ENCODE measurements at places on chromosomes 6 and 20. TPM values are rescaled to one million over a fixed set of nuclear protein-coding genes. Genes with fewer than 3 reads are reported as not detected.

DNA sequence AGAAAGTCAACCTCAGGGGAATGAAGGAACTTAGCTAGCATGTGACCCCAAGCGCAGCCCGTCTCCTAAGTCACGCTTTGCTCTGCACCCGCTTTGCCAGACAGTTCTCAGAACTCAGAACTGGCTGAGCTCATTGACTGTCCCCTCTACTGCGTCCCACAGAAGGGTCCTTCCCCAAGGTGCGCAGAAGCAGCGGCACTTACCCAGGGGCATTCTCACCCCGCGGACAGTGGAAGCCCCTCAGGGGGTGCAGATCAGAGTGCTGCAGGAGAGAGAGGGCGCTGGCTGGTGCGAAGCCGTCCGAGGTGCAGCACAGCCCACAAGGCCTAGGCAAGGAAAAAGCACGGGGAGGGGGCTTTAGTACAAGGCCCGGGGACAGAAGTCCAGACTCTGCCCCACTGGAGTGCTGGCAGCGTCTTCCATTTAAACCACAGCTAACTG, 807 bp downstream of the SNHG17 start:
- no peak for DNase-seq

- no peak for DNase-seq
Measured at GRCh38 chr6:73644941-73645591, 8.7 kb downstream of the SLC17A5 start.

DNA sequence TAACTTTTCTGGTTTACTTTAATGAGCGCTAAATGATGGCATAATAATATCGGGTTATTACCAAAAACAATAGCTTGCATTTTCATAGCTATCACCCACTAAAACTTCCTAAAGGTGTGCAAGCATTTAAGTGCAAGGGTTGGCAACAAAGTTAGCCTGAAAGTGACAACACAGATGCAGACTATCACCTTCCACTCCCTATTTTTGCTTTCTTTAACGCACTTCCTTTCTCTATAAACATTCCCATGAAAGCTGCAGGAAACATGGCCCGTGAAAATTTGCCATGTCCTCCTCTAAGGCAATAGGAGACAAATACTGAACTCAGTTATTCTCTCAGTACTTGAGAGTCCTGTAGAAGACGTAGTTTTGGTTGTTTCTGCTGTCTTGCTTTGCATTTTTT, 2.7 kb downstream of the MYCT1 start:
- DNase-seq: no peak

DNA sequence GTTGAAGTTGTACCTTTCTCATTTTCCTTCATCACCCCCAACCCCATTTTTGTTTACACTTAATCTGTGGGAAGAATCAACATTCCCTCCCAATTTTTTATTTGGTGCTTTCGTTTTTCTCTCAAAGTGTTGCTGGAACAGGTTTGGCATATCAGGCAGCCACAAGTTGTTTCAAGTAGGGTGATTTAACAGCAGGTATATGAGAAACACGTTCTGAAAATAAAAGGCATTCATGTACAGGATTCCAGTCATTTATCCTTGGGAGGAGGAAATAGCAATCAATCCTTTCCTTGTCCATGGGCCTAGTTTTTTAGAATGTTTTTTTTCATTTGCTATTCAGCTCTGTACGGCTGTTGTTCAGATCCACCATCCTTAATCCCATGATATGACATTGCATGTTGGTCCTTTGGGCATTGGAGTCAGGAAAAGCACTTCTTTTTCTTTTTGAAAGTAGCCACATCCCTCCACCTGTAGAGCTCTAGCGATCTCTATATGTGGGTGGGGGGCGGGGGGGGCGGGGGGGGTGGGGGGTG, 120.2 kb downstream of the JARID2 start:
- DNase-seq: no peak

GRCh38 chr6:109671733-109672132, 19.3 kb downstream of the AK9 start:
- no peak for DNase-seq

- no peak for DNase-seq
Measured at GRCh38 chr20:24968278-24968800, 19.3 kb downstream of the CST7 start.

GRCh38 chr6:15352845-15353244, 107.0 kb downstream of the JARID2 start:
- DNase-seq: no peak

- DNase-seq: no peak
Measured at GRCh38 chr6:21710216-21710615, 116.7 kb downstream of the SOX4 start.

DNA sequence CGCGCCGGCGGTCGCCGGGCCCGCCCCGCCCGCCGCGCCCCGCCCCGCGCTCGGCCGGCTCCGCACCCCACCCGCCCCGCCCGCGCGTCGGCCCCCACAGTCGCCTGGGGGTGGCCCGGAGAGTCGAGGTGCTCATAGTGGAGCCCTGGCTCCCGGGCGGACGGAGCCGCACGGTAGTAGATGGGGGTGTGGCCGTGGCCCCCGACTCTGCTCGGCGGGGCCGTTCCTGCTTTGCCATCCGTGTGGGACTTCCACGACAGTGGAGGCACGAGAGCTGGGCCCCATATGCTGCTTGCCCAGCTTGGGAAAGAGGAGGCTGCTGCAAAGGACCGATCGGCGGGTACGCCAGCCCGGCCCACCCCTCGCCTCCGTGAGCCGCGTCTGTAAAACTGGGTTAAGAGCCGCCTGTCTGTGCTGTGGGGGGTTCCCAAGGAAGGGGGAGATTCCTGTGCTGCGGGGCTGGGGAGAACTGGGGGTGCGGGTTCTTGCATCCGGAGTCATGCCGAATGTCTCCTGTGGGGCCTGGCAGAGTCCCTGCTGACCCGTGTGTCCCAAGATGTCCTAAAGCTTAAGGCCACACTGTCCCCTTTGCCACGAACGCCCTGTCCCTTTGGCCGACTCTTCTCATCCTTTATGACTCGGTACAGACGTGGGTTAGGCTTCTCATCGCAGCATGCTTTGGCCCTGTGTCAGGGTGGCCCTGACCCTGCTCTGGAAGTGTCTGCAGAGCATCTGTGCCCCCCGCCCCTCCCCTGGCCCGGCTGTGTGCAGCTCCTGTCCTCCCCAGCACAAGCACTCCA, at the start of gene OPRL1:
OPRL1 (plus strand) TSS at position 70 of the 800 bp plus-strand sequence. CDS start 12,639 bp downstream, outside the sequence.
- no peak for DNase-seq

DNA sequence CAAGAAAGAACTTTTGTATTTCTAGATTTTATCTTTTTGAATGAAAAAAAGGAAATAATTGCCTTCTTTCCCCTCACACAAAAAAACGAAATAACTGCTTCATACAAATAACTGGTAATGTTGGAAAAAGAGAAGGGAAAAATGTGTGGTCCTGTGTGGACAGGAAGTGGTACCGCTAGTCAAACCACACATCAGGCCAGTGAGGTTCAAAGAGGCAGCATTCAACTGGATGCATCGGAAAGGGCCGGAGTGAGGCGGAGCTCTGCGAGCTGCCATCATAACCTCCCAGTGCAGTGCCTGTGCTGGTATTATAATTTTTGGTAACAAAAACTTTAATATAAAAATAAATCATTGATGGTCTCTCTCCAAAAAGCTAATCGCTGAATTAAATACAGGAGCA, 111.2 kb downstream of the IRF4 start:
- no peak for DNase-seq

DNA sequence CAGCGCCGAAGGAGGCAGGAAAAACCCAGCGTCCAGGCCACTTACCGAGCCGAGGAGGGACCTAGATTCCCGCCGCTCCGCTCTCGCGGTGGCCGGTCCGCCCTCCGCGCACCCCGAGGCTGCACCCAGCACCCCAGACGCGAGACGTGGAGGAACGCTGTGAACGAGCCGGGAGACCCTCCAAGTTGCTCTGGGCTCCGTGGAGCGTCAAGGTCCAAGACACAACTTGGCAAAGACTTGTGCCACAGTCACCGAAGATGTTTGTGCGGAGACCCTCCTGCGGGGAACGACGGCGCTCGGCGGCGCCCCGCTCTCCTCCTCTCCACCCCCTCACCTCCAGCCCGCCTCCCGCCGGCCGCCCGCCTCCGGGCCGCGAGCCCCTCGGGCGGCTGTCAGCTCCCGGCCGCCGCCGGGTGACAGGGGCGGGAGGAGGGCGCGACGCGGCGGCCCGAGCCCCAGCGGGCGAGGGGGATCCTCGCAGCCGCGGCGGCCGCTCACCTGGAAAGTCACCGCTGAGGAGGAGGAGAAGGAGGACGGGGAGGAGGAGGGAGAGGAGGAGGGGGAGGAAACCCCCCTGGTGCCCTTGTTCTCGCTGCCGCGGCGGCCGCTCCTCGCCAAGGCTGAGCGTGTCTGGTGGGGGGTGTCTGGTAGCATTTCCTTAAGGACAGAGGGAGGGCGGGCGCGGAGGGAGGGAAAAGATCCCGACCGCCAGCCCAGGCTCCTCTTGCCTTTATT, 637 bp upstream of the HIVEP2 start:
- no peak for DNase-seq

DNA sequence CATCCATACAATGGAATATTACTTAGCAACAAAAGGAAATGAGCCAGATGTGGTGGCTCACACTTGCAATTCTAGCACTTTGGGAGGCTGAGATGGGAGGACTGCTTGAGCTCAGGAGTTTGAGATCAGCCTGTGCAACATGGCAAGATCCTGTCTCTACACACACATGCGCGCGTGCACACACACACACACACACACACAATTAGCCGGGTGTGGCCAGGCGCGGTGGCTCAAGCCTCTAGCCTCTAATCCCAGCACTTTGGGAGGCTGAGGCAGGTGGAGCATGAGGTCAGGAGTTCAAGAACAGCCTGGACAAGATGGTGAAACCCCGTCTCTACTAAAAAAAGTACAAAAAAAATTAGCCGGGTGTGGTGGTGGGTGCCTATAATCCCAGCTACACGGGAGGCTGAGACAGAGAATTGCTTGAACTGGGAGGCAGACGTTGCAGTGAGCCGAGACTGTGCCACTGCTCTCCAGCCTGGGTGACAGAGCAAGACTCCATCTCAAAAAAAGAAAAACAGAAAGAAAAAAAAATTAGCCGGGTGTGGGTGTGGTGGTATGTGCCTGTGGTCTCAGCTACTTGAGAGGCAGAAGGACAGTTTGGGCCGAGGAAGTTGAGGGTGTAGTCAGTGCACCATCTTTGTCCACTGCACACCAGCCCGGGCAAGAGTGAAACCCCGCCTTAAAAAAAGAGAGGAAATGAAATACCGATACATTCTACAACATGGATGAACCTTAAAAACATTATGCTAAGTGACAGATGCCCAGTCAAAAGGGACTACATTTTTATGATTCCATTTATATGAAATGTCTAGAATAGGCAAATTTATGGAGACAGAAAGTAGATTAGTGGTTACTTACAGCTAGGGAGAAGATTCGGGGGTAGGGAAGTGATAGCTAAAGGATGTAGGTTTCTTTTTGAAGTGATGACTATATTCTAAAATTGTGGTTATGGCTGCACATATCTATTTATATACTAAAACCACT, 52.5 kb downstream of the RBL1 start:
- no peak for DNase-seq

- DNase-seq: no peak
Measured at GRCh38 chr6:3005077-3005476, 5.4 kb downstream of the NQO2 start.

DNA sequence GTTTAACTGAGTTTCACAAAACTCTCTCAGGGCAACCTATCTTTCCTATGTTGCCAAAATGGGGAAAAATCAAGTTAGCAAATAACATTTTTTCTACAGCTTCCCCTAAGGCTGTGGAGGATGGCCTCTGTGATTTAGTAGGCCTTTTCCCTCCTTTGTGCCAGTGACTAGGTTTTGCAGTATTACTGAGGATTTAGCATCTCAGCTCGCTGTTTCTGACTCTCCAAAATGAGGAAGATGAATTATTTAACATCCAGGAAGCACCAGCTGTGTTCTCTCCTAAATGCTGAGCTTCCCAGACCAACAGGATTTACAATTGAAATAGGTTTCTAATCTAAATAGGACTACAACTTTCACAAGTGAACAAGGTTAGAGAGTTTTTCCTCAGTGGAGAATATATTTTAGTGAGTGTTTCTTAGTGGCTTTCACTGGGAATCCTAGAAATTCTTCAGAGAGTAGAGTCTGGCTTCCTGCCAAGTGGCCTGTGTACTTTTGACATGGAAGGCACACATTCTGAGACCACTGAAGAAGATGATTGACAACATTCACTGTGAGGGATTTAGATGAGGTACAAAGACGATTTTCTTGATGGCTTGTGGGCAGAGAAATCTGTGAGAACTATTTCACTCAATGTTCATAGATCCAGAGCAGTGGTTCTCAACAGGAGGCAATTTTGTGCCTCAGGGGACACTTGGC, 62.4 kb downstream of the PTCHD4 start:
- DNase-seq: no peak

GRCh38 chr6:56730663-56731529, 88.2 kb upstream of the DST start:
- no peak for DNase-seq

DNA sequence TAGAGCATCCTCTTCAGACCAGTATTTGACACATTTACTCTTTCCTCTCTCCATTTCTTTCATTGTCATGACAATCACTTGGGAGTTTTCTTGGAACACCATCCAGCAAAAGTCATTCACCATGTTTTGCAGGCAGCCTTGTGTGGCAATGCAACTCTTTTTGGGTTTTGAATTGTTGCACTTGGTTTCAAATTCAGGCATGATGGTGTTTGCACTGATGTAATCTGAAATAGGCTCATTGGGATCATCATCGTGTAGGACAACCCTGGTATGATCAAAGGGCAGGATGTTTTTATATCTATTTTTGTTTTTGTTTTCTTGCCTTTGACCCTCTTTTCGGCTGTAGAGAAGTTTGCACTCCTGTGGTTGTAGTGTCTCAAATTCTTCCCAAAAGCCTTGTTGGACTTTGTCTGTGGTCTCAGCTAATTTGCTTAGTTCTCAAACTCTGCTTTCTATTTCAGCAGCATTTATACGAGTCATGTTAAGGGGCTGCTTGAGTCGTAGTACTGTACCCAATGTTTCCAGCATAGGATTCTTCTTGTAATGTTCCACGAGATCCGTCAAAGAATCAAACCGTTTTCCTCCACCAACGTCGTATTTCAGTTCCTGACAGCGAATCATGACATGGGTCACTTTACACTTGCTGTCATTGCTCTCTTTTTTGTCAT, 160.8 kb upstream of the TNFAIP3 start:
- DNase-seq: no peak

GRCh38 chr6:131946404-131946991, 4.7 kb downstream of the CCN2 start:
- no peak for DNase-seq

DNA sequence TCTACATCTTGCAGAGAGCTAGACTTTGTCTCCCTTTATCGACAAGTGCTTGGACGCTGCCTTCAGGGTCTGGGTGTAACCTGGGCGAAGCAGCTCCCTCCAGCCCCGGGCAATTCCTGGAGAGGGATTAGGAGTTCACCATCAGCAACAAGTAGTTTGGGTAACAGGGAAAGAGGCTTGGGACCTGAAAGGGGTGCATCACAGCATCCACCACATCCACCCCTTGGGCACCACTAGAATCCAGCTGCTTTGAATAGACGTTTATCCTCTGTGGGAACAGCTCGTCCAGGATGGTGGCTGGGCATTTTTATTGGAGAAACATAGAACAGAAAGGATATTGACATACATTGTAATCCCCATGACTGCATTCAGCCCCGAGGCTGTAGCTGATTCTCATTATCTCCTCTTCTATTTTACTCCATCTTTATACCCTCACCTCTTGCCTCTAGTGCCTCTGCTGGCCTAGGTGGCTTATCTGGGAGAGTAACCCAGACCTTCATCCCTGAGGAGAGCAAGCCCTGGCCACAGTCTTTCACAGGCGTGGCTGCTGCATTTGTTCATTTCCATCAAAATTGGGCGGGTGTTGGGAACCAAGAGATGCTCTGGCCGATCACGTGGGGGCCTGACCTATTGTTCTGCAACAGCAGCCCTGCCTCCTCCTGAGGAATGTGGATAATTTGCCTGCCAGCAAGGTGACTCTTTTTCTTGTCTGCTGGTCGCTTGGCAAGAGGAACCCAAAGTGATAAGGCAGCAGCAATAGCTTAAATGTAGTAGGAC, 109.2 kb upstream of the RALGAPA2 start:
- DNase-seq: no peak

CARMIL1 gene
- total RNA-seq: 26.5 TPM

LY6G6F gene
- not detected for total RNA-seq

DAAM2 gene
- total RNA-seq: 21.1 TPM
